ENCODE measurements at places on chromosomes 11 and 22. TPM values are rescaled to one million over a fixed set of nuclear protein-coding genes. Genes with fewer than 3 reads are reported as not detected.

DNA sequence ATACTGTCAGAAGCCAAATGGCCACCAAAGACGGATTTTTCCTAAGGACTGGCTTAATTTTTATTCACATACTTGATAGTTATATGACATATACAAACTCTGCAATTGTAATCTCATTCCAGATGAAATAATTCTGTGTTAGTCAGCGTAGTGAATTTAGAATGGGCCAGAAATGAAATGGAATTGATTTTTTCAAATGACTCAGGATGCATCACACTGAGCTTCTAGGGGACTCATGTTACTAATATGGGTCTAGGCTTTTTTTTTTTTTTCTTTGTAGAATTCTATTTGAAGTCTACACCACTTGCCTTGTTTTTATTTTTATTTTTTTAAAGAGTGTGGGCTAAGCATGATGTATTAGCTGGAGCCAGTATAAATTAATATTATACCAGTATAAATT is 62.7 kb downstream of the SPECC1L start:
- H3K27ac ChIP-seq, result no peak overlapping the region
- DNase-seq, result no peak
- H3K4me3 ChIP-seq, result no peak overlapping the region

CHST1 gene
- not detected for polyA plus RNA-seq

GRCh38 chr22:24695561-24696511 is 78.7 kb downstream of the PIWIL3 start:
- H3K4me3 ChIP-seq, result no peak overlapping the region
- no peak overlapping the region for H3K27ac ChIP-seq
- no peak for DNase-seq
- H3K36me3 ChIP-seq, result no peaks in the 10 kb centered on the region
- no peaks in the 10 kb centered on the region for H3K27me3 ChIP-seq

SCO2 gene
- polyA plus RNA-seq, result 69.6 TPM

GRAP2 gene
- polyA plus RNA-seq, result 0.97 TPM

KRTAP5-8 gene
- polyA plus RNA-seq, result not detected

ZC3H12C gene
- 1.1 TPM for polyA plus RNA-seq
